Activated CD4-positive, alpha-beta T cell treated with anti-CD3 and anti-CD28 coated beads, Interleukin-2, amount 50 U/mL, for 24 hours (primary cell): ENCODE measurements at places on chromosomes 13 and 19.

DNA sequence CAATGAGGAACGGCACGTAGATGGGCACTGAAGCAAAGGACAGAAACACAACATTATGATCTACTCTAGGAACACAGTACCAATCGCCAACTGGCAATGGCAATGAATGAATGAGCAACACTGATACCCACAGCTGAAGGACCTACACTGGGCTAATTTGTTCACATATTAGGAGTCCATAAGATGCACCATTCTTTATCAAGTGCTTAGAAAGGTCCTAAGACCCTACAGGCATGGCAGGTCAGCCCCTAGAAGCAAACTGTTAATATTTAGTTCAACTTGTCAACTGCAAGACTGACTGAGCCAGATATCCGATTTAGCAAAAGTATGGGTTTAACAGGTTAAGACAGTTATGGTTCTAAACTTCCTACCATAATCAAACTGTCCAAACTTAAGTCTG lies 4.8 kb downstream of the SHISA2 start:
- no peak for DNase-seq

DNA sequence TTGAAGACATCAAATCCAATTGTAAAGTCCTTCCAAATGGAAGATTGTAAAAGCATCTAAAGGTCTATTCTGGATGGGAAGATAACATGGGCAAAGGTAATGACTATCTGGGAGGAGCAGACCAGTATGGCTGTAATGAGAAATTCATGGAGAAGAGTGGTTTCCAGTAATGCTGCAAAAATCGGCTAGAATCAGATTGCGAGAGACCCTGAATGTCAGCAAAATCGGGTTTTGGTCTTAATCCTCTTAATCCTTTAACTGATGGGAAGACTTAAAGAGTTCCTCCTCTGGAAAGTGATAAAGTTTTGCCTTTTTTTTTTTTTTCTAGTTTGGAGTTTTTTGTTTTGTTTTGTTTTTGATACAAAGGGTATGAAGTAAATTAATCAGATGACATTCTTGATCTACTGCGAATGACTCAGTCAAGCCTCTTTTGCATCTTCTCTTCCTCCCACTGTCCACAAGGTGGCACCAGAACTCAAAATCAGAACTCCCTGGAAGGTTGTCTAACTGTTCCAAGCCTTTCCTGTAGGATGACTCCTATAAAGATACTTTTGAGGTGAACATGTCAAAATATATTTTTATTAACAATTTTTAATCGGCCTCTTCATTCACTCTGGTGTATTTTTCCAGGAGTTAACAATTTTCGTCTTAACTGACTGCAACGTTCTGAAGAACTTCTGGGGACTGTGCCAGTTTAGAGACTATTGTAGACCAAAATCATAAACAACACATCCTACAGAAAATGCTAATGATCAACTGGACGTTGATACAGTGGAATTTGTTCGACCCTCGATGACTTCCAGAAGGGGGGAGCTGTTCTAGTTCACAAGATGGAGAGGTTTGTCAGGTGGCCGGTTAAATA lies 213.3 kb upstream of the MIR17HG start:
- DNase-seq = no peak

- DNase-seq = no peak
Measured at GRCh38 chr19:2827022-2827421, 7.4 kb downstream of the ZNF554 start.

- DNase-seq = no peak
Measured at GRCh38 chr19:8487137-8487851, 15.1 kb downstream of the PRAM1 start.

GRCh38 chr13:103931331-103931845 lies 865.2 kb upstream of the SLC10A2 start:
- DNase-seq = no peak

GRCh38 chr19:36638862-36639510 lies 27.7 kb downstream of the ZNF461 start:
- no peak for DNase-seq

DNA sequence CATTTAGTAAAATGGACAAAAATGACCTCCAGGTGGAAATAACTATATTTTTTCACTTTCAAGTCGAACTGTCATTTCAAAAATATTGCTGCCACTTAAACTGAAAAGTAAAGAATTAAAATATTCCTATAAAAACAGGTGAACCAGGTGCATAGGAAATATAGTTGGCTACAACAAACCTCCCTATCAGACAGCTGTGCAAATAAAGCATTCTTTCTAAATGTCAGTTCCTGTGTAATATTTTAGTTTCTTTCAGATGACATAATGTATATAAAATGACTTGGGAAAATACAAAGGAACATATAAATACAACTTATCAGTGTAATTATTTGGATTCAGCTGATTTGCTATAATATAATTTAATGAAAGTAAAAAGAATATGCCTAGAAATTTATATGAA lies 403.5 kb upstream of the GPC6 start:
- no peak for DNase-seq

DNA sequence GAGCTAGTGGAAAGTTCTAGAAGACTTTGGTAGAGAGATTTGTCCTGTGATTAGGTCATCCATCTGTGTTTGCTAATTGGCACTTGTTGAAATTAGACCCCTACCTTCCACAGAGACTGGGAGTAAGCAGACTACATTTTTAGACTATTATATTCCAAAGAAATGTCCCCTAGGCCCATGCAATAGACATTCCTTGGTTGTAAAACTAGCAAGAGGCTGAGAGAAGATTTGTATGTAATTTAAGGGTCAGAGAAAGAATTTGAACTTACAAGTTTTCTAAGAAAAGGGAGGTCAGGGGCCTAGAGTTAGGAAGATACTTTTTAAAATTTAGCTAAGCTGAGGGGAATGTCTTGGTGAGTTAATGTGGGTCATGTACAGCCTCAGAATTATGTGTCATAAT lies 470.7 kb upstream of the SLITRK1 start:
- DNase-seq = no peak
